ENCODE measurements at places on chromosomes 16 and 17.
A peak's percentile ranks its signal among the peaks of the same experiment; 100 is the strongest.

GRCh38 chr16:20707461-20707860 is 10.0 kb upstream of the ACSM1 start:
- no peak for DNase-seq

- DNase-seq, result no peak
Observed at GRCh38 chr17:39928858-39929645, 1.5 kb downstream of the LRRC3C start.

- DNase-seq, result no peak
Observed at GRCh38 chr17:19933221-19933620, 44.4 kb downstream of the AKAP10 start.

GRCh38 chr17:10019941-10020451 is 114.9 kb upstream of the RCVRN start:
- DNase-seq, result no peak

GRCh38 chr17:12729086-12729485 is 60.2 kb upstream of the ARHGAP44 start:
- DNase-seq, result no peak

DNA sequence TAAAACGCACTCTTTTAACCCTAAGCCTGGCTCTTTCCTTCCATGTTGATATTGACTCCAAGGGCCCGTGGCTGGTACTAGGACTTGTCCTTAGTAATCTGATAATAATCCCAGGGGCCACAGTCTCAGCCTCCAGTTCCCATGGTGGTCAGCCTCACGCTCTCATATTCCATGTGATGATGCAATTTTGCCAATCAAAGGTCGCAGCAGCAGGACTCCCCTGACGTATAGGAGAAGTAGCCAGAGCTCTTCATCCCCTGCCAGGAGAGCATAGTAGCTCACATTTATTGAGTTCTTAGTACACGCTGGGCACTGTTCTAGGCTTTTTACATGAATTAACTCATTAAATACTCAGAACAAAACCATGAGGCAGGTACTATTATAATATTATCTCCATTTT is 42.4 kb downstream of the CD300LF start:
- no peak for DNase-seq

DNA sequence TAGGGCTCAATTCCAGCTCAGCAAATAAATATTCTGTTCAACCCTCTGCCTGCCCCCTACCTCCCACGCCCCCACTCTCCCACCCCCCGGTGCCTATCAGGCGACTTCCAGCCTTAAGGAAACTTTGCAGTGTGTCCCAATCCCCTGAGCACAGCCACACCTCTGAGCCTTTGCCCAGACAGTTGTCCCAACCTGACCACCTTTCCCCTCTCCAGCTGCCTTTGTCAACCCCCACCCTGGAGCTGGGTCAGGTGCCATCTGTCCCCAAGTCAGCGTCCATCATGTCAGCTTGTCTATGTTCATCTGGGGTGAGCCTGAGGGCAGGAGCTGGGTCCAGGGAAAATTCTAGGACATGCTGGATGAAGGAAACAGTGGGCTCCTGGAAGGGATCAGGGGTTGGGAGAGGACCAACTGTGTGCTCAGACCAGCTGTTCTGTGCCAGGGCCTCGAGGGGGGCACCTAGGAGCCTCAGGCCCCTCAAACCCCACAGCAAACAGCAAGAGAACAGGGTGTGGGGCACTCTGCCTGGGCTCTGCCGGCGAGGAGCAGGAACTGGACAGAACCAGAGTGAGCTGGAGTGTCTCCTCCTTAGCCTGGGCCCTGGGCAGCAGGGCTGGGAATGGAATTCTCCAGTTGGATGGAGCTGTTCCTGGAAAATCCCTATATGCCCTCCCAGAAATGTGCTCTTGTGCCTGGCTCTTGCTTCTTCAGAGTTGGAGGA is 17.8 kb downstream of the CDH16 start:
- no peak for DNase-seq

- peak; percentile 53 for DNase-seq
Observed at GRCh38 chr17:73901661-73902415, 257.6 kb upstream of the SDK2 start.

- DNase-seq, result no peak
Observed at GRCh38 chr17:73342541-73343167, 30.9 kb upstream of the CDC42EP4 start.

GRCh38 chr17:21376081-21376758 is at the start of gene KCNJ12:
Gene KCNJ12 (plus strand): TSS chr17:21376357. CDS start chr17:21415343, 38,986 bp downstream.
- DNase-seq, result peak; percentile 33

DNA sequence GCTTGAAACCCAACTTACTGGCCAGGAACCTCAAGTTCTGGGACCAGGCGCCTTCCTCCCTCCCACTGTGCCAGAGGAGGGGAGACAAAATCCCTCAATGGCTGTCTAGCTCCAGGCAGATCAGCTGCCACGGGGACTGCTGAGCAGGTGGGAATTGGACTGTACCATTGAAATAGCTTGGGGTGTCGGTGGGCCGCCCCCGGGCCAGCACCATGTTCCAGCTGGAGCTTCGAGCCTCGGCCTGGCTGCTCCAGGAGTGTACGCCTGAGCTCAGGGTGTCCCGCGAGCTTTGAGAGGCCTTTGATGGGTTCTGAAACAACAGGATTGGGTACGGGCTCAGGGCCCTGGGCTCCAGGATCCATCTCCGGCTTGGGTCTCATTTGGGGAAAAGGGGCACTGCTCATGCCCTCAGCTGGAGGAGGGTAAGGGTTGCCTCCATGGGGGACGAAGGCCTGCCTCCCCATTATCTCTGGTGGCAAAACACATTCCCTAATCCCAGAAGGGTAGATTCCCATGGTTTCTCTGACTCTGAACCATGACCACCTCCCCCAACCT is 4.6 kb upstream of the SPATA32 start:
- DNase-seq, result no peak

DNA sequence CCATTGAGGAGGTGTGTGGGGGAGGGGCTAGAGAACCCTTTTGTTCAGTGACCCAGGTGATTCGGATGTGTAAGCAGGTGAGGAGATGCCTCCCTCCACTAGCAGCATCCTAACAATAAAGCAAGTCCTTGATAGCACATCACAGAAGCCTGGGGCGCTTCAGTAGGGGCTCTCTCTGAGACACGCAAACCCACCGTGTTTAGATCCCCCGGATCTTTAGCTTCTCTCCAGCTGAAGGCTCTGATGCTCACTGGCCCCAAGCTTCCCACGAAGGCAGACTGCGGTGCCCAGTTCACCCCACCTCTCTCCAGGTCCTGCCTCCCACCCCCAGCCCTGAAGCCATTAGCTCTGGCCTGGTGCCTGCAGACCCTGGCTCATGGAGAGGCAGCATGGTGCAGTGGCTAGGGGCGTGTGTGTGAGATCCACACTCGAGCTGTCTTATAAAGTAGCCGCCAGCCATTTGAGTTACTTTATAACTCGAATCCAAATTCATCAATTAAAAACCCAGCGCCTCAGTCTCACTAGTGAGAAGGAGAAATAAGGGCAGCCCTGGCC is 204.7 kb upstream of the TNRC6C start:
- DNase-seq, result no peak

DNA sequence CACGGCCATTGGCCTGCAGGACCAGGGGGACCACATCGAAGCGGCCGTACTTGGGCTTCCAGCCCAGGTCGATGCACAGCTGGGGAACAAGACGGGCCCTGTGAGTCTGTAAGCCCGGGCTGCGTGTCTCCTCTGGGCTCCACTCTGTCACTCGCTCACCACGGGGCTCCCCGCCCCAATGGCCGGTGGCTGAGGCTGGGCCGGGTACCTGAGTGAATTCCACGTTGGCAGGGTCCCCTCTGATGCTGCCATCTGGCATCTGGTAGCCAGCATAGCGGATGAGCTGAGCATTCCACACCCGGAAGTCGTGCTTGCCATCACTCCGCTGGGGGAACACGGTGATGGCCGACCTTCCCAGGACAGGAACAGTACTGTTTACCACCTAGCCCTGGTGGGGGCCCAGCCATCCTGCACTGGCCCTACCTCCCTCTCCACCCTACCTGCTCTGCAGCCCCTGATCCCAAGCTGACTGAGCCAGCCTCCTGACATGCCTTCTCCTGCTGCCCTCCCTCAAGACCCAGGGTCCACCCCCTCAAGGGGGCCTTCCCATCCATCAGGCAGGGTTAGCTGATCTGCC is 19.4 kb downstream of the NOS2 start:
- DNase-seq, result no peak

DNA sequence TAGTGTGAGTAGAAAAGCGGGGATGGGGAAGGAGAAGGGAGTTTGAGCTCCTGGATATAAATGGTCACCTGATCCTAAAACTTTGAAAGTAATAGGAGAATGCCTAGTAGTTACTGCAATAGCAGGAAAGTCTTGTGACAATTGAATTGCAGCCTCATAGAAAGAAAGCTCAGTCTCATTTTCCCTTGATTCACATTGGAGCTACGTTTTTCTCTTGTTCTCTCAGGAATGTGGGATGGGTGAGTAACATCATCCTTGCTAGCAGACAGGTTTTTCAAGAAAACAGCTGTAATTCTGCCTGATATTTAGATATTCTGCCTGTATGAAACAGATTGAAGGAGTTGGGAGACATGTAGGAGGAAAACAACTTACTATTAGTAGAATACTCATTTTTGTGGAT is 25.3 kb downstream of the SF3B3 start:
- no peak for DNase-seq

DNA sequence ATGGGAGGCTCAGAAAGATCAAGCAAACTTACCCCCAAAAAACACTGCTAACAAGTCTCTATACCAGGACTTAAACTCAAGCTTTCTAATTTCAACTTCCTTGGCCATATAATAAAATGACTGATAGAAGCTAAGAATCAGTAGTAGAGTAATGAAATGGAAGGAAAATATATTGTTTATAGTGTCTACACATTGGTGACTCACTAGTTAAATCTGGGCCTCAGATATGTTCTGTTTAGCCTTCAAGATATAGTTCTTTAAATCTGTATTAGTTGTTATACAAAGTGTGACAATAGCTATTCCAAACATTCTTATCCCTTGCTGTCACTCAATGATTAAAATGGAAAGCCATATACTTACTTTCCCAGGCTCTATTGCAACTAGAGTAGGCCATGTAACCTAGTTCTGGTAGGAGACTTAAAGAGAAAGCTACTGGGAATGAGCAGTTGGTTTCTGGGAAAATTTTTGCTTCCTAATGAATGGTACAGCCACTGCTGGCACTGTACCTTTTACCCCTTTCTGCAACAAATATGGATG is 18.3 kb downstream of the SSH2 start:
- DNase-seq, result no peak
